Stimulated activated CD4-positive, alpha-beta T cell treated with anti-CD3 and anti-CD28 coated beads, TNF-alpha, amount 100 ng/mL, for 24 hours (primary cell): ENCODE measurements at places on chromosomes 16 and 17.

GRCh38 chr17:304461-304860, 48.1 kb downstream of the RPH3AL start:
- DNase-seq: no peak

DNA sequence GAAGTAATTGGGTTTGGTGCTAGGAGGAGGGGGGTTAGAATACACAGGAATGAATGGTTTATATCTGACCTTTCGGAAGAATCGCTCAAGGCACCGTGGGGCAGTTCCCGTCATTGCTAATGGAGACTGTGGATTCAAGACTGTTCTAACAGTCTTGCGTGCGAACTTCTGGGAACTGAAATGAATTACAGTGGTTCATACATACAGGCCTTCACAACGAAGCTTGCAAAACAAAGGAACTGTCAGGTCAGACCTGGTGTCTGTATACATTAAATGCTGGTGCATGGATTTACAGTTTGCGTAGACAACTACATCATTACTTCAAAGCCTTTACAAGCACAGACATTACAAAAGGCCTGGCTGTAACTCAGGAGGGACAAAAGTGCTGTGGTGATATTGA, 983.9 kb downstream of the CDH11 start:
- DNase-seq: no peak

DNA sequence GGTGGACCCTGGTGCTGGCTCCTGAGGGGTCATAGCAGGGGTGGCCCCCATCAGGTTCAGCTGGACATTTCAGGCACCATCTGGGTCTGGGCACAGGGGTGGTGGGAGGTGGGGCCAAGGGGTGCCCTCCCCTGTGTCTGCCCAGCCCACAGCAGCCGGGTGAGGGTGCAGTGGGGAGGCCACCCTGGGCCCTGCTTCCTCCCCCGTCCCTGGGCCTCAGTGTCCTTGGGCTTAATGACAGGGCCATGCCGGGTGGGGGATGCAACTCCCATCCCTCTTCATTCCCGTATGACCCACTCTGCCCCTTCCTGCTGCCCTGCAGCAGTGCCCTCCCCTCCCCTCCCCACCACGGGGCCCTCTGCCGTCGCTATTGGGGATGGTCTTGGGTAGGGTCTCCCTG, 10.7 kb downstream of the CPNE7 start:
- DNase-seq: no peak

DNA sequence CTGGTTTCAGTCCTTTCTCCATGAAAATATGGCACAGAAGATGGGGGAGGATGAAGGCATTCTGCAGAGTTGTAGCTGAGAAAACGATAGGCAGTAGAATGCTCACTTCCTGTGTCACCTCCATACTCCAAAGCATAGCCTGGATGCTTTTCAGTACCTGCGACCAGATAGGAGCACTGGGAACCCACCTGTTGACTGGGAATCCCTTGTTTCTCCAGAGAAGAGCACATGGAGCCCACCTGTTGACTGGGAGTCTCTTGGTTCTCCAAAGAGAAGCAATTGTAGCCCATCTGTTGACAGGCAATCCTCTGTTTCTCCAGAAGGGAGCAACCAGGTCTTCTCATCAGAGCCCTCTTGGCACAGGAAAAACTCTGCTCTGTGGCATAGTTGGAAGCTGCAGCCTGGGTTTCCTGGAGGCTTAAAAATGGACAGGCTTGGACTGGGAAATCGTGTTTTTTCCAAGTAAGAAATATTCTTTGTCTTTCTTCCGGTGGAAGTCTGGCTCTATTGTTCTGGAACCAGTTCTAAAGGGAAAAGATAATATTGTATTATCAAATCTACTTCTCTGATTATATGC, 13.2 kb downstream of the TERF2IP start:
- DNase-seq: no peak

GRCh38 chr17:36534840-36535668, at the start of the genes MYO19 and PIGW:
Gene MYO19, minus strand, starts transcription at chr17:36534868. Its CDS starts 2,330 bp downstream, at chr17:36532538.
Gene PIGW, plus strand, starts transcription at chr17:36534987. Its CDS starts 2,115 bp downstream, at chr17:36537102.
- DNase-seq: peak; percentile 89

DNA sequence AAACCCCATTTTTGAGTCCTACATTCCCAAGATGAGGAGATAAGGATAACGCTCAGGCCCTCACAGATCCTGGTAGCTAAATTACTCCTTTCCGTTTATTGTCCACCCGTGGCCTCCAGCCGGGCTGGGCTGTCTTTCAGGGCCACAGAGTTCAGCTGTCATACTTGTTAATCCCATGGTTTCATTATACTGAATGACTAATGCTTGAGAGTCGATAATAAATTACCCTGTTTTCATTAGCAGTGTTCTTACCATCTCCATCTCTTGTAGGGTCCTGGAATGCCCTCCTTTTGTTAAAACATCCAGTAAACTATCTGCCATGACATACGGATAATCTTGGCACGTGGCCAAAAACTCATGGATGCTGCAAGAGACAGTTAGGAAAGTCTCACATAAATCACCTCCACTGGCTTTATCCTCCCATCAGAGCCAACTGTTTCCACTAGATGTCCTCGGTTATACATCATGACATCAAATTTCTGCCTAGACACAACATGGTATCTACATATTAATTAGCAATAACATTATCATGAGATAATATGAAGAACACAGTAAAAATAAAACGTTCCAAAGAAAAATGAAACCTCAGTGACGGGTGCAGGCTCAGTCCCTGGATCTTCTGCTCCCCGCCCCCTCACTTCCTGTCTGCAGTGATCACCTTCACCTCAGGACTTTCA, 45.3 kb downstream of the BRD7 start:
- no peak for DNase-seq

DNA sequence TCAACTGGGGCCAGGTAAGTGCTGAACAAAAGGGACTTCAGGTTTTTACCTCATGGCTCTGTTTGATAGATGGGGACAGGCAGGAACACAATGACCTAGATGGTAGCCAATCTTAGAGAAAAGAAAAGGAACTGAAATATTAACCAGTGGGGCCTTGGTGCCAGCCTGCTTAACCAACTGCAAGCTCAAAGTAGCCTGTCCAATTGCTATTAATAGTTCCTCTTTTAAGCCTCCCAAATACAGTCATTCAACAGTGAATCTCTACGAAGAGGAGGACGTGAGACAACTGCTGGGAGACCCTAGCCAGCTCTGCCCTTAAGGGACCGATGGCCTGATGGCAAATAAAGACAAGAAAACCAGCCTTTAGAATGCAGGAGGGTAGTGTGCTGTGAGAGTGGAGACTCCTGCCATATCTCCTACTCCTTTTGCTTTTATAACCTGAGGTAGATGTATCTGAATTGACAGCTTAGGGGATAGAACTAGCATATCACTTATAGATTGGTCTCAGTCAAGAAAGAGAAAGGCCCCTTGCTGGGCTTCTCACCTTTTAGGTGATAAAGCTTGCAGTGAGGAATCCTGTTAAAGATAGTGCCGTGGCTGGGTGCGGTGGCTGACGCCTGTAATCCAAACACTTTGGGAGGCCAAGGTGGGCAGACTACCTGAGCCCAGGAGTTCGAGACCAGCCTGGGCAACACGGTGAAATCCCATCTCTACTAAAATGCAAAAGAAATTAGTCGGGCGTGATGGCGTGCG, 28.3 kb downstream of the ARSG start:
- no peak for DNase-seq

DNA sequence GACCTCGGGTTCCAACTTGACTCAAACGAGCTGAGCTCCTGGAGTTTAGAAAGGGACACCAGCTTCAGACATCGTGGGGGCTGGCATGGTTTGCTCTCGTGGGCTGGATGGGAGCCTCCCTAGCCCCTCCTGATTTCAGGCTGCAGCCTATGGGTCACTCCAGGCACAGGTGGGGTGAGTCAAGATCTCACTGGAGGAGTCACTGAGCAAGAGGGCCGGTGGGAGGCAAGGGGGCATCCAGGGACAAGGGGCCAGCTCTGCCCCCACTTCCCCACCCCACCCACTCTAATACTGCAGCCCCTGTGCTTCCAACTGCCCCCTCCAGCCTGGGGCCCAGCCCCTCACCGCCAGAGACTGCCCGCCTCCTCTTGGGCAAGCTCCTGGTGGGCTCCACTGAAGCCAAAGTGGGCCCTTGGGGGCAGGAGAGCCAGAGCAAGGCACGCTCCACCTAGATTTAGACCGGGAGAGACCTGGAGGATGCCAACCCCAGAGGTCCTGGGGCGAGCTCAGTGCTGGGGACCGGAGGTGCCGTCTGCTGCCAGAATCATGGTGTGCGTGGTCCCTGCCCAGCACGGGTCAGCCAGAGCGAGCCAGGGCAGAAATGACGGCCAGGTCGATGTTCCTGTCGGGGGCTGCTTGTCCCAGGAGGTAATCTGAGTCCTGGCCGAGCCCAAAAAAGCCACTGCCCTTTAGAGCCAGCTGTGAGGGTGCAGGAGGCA, 6.4 kb downstream of the SLC16A3 start:
- DNase-seq: no peak

- no peak for DNase-seq
Measured at GRCh38 chr16:85998171-85998867, 99.4 kb downstream of the IRF8 start.

GRCh38 chr17:51687887-51688286, 427.5 kb downstream of the UTP18 start:
- DNase-seq: no peak

DNA sequence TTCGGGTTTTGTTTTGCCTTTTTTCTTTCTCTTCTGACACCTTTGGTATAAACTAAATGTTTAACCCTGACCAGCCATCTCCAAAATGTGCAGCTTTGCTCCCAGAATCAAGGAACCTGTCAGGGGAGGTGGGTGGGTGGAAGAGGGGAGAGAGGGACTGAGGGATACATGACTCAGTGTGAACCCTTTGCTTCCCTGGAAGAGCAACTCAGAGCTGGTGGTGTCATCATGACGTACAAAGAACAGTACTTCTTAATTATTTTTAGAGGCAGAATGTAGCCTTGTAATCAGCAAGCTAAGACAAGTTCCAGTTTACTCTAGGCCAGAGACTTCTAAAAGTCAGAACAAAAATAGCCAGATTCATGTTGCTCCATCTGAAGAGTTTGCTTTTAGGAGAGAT, 119.6 kb upstream of the HAS3 start:
- DNase-seq: no peak

DNA sequence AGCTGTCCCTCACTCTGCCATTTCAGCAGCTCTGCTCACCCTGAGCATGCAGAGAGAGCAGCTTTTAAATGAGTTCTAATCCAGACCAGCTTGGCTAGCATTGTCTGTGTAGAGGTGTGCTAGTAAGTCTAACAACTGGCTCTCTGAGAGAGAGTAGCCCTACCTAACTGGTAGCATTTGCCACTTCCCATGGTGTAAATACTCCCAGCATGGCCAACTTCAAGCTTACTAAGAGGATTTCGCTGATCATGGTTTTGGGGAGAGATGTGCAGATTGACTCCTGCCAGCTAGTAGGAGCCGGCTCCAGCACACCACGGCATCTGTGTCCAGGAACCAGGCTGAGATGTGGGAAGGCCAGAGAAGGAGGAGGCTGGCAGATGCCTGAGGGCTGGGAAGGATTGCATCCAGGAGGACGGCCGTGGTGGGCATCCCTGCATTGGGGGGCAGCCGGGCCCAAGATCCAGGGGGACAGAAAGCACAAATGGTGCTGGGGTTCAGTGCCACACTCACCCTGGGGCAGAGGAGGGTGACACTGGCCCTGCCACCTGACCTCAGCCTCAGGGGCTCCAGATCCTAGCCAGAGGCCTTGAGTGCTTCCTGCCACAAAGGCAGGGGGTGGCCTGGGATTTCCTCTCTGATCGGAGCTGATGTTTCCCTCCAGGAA, 394.9 kb upstream of the TNRC6C start:
- DNase-seq: no peak

DNA sequence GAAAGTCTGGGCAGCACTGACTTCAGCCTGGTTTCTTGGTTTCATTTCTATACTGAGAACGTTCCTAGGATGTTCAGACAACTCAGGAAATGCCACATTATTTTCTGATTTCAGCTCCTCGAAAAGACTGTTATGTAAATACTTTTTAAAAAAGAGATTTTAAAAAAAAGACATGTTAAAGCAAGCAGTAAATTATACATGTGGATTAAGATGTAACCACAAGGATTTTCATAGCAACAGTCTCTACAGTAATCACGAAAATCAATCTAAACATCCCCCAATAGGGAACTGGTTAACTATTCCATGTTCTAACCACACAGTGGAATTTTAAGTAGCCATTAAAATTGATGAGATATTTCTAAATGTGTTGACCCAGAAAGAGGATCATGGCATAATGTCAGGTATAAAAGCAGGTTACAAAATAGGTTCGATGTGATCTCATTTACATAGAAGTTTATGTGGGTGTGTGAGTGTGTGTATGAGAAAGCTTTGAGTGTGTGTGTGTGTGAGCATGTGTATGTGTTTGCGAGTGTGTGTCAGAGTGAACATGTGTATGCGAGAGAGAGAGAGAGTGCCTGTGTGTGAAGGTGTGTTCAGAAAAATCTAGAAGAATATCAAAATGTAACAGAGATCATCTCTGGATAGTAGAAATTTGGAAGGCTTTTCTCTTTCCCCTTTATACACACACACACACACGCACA, 63.0 kb upstream of the ERCC4 start:
- DNase-seq: no peak

DNA sequence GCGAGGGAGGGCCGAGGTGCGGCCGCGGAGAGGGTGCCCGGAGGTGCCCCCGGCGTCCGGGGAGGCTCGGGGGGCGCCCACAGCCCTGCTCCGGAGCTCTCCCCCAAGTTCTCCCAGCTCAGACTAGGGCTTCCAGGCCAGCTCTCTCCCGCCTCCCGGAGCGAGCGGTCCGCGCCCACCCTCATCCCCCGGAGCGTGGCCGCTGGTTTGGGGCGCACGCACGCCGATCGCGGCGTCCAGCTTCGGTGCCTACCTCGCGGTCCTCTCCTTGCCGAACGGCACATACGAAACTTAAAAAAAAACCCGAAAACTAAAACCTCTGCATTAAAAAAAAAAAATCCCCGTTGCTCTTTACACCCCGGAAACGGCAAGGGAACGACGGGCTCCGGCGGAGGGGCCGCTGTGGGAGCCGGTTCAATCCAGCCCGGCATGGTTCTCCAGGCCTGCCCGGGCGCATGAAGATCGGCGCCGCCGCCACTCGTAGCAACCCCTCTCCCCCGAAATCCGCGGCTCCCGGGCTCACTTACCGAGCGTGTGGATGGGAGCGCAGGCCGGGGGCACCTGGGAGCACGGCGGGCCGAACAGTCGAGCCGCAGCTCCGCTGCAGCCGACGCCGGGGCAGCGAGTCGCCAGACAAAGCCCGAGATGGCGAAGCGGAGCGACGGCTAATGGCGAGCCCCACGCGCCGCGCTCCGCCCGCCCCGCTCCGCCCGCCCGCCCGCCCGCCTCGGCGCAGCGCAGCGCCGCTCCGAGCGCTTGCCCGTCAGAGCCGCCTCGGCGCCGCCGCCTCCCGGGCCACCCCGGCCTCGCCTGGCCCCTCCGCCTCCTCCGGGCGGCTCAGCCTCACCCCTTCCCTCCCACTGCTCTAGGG, 973 bp upstream of the UBTF start:
- no peak for DNase-seq

DNA sequence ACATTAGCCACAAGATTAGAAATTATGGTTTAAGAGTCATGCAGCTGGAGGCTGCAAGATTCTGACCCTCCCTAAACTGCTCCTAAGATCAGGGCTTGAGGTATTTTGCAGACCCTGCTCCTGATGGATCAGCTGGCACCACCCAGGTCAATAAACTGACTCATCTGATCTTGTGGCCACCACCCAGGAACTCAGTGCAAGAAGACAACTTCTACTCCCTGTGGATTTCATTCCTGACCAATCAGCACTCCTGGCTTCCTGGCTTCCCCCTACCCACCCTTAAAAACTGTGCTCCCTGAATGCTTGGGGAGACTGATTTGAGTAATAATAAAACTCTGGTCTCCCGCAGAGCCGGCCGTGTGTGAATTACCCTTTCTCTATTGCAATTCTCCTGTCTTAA, 25.0 kb upstream of the MILR1 start:
- no peak for DNase-seq
